ENCODE measurements at places on chromosomes 16 and 17.

GRCh38 chr17:37489197-37490001 lies at the start of gene DUSP14:
Gene DUSP14 (plus strand): TSS chr17:37489891. CDS start chr17:37512273, 22,382 bp downstream.
- peak; percentile 69 for DNase-seq

- no peak for DNase-seq
These were observed 30.3 kb upstream of the CDC42EP4 start for GRCh38 chr17:73342050-73342522.

DNA sequence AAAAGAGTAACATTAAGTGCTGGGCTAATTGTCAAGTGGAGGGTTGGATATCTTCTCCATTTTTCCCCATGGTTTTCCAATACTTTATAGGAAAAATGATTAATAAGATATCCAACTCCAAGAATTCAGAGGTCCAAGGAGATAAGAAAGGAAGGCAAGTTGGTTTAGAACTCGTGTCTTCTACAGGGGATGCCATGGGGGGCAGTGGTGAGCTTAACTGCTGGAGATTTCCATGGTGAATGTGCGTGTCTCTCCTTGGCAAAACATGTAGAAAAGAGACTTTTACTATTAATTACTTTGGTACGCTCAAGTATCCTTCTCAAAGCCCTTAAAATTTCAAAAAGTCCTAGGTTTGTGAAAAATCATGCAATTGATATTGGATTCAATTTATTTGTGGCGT lies 982.9 kb upstream of the RBFOX1 start:
- DNase-seq: no peak

DNA sequence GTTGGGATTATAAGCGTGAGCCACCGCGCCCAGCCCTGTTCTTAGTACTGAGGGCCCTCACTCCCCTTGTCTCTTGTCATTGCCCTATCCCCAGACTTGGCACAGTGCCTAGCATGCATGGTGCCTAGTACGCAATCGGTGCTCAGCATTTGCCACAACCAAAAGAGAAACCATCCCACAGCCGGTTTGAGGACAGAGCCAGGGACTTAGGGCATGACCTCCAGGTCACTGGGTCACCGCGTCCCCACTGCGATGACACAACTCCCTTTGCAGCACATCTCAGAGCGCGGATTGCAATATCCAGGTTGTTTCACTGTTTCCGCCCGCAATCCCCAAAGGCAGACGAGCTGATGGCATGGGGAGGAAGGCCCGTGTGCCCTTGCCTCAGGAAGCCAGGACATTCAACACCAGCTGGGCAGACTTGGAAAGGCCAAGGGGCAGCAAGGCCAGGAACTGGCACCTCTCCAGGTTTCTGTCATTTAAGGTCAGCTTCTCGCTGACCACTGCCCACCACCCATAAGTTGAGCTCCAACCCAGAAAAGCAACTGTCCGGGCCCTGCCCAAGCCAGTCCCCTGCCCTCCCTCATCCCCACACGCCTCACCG lies 274.5 kb downstream of the MRTFB start:
- DNase-seq: no peak

GRCh38 chr16:13630374-13630773 lies 289.6 kb upstream of the ERCC4 start:
- DNase-seq: no peak

All from KBM-7 (cell line).